ENCODE measurements at places on chromosomes 5 and 9.
A peak's percentile ranks its signal among the peaks of the same experiment; 100 is the strongest.

GRCh38 chr5:142841511-142842265 lies 71.5 kb downstream of the ARHGAP26 start:
- DNase-seq: no peak

DNA sequence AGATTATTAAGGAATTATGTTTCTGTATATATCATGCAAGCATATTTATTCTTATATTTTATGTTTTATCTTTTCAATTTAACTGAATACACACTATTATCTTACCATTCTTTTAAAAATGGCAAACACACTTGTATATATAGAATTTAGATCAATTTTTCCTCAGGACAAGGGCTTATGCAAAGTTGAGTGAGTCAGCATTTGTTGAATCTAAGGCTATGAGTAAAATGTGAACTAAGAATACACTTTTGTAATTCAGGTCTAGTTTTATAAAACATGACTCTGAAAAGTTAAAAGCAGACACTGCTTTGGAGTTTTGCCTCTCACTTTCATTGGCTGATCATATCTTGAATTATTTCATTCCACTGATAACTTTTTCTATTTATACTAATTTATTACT lies 127.8 kb downstream of the FOCAD start:
- peak; percentile 48 for DNase-seq

DNA sequence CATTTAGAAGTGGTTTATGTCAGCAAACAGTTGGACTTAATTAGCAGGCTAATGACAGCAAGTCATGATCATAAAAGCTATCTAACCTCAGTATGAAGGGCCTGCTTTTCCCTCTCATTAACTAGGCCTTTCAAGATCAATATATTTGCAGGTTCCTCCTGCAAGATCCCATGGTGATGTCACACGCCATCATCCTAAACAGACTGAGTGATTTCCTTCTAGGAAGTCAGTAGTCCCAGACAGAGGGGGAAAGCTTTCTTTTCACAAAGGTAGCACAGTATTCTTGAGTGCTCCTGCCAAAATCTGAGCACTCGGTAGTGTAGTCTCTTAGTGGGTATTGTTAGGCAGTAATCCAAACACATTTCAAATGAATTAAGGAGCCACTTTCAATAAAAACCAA lies 52.5 kb downstream of the UIMC1 start:
- DNase-seq: no peak

GRCh38 chr9:95756101-95756500 lies 119.4 kb upstream of the ERCC6L2 start:
- no peak for DNase-seq

GRCh38 chr9:36780186-36780585 lies 207.5 kb downstream of the MELK start:
- no peak for DNase-seq

DNA sequence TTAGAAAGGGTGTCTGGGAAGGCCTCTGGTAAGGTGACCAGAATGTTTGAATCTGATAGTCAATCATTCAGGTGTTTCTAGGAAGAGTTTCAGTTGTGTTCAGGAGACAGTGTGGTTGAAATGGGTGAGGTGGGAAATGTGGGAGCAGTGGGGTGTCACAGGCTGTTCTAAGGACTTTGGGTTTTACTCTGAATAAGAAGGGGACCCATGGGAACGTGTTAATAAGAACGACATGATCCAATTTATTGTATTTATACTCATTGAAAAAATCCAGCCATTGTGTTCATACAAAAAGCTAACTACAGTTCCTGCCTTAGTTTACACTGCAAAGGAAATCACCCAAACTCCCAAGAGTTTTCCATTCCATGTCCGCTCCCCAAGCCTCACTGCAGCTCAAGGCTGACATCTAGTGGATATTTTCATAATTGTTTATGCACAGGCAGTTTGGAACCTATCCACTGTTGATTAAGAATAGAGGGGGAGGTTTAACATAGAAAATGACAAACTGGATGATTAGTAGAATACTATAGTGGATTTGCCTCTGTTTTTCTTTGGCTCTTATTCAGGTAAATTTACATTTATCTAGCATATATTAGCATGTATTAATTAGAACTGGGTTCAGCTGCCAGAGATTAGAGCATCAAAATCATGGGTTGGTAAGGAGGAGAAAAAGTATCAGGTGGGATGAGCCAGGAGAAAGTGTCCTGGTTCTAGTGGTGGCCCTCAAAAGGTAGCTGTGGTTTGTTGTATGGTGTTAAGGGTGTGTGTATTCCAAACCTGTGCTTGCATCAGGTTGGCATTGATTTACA lies 17.7 kb downstream of the CAVIN4 start:
- peak; percentile 51 for DNase-seq

DNA sequence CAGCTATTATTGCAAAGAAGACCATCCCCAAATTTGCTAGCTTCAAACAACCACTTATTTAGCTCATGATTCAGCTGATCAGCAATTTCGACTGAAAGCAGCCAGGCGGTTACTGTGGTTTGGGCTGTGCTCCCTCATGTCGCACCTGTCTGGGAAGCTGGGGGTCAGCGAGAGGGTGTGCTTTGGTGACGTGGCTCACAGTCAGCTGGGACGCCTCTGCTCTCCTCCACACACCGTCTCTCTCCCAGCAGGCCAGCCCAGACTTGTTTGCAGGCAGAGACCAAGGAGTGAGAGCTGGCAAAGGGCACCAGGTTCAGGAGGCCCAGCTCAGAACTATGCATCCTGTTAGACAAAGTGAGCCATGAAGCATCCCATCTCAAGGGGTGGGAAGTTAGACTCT lies 140.9 kb downstream of the SYK start:
- no peak for DNase-seq

DNA sequence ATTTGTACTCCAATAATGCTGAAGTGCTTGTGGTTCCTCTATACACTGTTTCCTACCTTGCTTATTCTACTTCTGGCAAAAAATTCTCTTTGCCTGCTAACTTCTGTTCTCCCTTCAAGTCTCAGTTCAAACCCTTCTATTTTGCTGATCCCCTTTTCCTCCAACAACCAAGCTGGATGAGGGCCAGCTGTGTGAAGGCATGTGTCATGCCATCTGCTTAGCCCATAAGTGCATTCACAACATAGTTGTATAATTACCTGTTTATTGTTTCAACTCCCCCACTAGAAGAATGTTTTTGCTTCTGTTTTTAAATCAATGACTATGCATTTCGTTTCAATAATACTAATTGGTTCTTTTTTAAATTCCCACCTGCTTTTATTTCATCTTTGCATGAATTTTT lies 1951.4 kb upstream of the WWC1 start:
- DNase-seq: peak; percentile 54

Data from amniotic epithelial cell (primary cell).